Stimulated activated CD4-positive, alpha-beta T cell treated with anti-CD3 and anti-CD28 coated beads, Interleukin-15, amount 100 ng/mL, for 24 hours (primary cell): ENCODE measurements at places on chromosomes 16 and 17.

GRCh38 chr16:1528921-1529537 is 4.4 kb upstream of the TMEM204 start:
- no peak for DNase-seq

DNA sequence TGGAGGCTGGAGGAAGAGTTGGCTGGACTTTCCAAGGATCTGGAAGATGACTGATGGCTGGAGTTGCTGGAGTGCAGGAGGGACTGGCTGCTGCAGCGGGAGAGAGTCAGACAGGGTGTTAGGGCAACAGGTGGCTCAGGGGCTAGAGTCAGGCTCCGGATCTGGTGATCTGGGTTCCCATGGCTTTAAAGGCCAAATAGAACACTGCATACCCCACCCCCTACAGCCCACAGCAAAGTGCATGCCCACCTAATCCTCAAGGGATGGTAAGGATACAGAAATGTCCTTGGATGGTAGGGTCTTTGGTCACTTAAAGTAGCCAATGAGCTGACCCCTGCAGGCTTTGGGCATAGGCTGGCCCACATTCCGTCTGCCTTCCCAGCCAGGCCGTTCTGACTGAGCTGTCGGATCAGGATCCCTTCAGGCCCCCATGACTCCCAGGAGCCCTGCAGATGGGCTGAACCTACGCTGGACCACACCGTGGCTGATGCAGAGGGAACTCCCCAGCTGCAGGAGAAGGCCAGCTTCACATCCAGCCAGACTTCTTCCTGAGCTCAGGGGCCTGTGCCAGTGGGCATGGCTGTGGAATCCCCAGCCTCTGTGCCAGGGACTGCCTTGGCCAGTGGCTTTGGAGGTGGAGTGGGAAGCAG is 13.9 kb downstream of the TNS4 start:
- DNase-seq, result no peak

DNA sequence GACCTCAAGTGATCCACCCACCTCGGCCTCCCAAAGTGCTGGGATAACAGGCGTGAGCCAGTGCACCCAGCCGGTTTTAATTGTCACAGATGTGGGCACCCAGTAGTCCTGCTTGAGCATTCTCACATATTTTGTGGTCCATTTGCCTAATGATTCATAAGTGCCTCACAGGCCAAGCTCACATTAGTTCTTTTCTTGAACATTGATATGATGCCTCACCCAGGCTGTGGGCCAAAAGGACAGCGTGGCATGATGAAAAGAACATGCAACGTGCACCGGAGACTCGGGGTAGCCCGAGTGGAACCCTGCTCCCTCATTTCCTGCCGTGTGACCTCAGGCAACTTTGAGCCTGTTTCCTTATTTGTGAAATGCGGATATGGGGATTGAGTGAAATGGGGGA is 181.9 kb downstream of the SNX29 start:
- DNase-seq, result no peak

- no peak for DNase-seq
Measured at GRCh38 chr17:75552425-75553294, 27.2 kb downstream of the LLGL2 start.

DNA sequence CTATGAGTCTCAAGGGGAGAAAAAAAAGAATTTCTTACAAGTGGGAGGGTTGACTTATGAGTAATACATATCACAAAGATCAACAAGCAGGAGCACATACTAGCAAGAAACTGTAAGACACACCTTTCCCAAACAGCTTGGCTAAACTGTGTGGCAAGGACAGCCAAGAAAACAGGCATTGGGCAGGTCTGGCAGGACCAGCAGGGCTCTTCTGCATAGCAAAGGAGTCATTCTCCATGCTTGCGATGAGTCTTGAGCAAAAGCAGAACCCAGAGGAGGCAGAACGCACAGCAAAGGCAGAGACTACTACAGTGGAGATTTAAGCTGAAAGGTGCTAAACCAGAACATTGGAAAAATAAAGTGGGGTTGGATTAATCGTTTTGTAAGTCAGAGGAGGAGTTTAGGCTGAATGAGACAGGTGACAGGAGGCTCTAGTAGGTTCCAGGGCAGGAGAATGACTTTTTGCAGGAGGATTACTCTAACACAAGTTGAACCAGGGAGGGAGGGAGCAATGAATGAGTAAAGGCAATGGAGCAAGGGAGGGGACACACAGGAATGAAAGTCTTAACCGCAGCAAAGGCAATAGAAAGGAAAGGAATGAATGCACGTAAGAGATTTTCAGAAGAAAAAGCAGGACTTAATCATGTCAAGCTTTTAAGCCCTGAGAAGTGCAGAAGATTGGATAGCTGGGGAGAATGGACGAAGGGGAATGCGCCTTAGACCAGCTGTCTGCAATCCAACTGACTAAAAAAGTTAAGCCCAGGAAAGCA is 2.7 kb downstream of the N4BP1 start:
- DNase-seq, result no peak

DNA sequence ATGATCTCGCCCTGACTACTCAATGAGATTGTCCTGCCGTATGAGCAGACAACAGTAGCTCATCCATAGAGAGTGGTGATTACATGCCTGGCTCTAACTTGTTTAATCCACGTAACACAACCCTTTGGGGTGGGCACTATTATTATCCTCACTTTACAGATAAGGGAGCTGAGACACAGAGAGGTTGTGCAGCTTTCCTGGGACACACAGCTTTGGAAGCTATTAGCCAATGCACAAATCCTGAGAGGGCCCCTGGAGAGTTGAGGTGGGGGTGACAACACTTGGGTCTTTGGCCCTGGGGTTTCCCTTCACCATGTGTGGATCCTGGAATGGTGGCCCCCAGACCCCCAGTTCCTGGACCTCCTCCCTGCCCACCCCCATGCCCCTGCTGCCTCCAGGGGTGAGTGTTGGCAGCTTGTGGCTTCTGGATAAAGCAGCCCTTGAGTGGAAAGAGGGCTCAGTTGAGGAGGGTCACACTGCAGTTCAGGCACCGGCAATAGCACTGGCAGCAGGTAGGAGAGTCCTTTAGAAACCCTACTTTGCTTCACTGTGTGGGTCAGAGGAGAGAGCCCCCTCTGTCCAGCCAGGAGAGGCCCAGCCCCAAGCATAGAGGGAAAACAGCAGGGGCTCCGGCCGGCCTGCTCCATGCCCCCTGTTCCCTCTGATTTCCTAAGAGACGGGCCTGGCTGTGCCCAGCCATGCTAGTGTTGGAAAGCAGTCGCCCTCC is 230.7 kb downstream of the KATNIP start:
- no peak for DNase-seq

DNA sequence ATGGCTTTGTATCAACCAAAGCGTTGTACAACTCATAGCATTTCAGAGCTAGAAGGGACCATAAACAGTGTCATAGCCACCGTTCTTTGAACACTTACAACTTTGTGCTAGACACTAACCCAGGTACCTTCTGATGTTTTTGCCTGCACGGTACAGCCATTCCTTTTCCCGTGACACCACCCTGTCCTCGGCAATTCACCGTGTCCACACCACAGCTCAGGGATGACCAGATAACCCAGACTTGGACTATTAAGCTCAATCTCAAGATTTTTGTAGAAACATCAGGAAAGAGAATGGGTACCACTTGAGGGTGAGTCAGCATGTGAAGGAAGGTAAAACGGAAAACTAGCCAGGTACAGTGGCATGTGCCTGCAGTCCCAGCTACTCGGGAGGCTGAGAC is 9.8 kb upstream of the CBFB start:
- no peak for DNase-seq

- DNase-seq, result no peak
Measured at GRCh38 chr16:5045499-5046115, 11.9 kb upstream of the NAGPA start.

GRCh38 chr16:90022209-90023077 is 3.2 kb upstream of the DBNDD1 start:
- DNase-seq, result peak; percentile 92

DNA sequence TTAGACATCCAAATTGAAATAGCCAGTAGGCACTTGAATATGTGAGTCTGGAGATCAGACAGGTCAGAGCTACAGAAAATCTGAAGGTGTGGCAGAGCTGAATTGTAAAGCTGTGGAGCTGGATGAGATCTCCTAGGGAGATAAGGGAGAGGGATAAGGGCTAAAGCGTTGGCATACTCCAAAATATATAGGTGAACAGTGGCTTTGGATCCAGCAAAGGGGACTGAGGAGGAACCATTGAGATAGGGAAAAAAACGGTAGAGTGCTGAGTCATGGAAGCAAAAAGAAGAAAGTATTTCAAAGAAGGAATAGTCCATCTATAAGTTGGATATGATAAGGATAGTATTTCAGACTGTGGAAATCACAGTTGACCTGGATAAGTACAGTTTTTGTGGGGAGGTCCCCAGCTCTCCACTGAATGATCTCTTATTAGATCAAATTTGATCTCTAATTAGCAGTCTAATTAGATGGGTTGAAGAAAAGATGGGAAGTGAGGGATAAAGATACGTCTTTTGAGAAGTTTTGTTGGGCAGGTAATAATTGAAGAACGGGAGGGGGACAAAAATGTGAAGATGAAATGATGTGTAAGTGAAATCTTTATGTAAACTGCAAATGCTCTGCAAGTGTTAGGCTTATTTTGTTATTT is 587 bp upstream of the DBF4B start:
- no peak for DNase-seq

- DNase-seq, result no peak
Measured at GRCh38 chr17:17200831-17201230, 5.3 kb downstream of the PLD6 start.

DNA sequence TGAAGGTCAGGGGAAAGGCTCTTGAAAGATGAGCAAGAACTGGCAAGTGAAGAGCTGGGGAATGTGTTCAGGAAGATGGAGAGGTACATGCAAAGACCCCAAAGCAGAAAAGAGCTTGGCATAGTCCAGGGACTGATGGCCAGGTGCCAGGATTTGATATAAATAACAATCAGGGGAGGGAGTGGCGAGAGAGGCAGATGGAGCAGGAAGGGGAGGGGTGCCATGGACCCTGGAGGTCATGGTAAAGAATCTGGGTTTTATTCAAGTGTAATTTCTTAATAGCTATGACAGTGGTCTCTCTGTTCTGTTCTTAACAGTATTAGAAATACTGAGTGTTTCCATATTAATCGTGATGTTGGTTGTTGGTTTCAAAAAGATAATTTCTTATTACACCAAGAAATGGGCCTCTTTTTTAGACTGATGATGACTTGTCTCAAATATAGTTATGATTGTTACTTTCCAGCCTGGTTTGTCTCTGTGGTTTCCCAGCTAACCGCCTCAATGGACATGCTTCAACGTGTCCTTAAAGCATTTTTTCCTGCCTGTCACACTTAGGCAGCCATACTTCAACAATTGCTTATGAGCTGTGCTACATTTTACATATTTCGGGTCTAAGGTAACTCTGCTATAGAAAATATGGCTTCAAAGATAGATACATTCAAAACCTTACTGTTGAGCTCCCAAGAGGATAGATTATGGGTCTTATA is 49.4 kb downstream of the MYH10 start:
- peak; percentile 8 for DNase-seq

- DNase-seq, result no peak
Measured at GRCh38 chr16:79151-80054, 1.4 kb downstream of the MPG start.

DNA sequence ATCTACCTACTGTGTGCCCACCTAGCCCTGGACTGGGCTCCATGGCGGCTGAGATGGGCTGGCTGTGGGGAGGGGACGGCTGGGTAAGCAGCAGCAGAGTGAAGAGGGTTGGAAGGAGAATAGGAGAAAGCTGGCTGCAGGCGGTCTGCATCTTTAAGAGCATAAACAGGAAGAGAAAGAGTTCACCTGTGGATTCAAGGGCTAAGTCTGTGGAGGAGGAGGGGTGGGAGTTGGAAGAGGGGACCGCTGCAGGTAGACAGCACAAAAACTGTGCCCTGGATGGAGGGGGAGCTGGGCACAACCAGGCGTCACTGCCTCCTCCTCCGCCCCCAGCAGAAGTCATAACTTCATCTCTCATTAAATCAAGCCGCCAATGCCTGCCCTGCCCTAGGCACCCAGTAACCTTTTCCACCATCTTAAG is 677 bp downstream of the SLC13A2 start:
- no peak for DNase-seq

- DNase-seq, result peak; percentile 39
Measured at GRCh38 chr16:24609740-24610415, 70.5 kb downstream of the RBBP6 start.

- DNase-seq, result no peak
Measured at GRCh38 chr16:46717692-46718091, 28.2 kb downstream of the ORC6 start.

DNA sequence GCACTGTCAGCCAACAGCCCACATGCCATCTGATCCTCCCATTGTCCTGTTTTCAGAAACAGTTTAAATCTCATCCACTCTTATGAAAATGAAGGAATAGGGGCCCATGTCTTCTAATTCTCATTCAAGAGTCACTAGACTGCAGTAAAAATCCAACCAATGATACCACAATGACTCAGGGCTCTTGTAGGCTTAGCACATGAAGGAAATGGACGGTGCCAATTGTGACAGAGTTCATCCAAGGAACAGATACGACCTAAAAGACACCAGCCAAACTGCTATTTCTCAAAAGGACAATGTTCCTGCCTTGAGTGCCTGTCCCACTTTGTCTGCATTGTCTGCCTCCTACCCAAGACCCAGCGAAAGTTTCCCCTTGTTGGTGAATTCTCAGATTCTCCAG is 204.8 kb upstream of the COX10 start:
- no peak for DNase-seq

DNA sequence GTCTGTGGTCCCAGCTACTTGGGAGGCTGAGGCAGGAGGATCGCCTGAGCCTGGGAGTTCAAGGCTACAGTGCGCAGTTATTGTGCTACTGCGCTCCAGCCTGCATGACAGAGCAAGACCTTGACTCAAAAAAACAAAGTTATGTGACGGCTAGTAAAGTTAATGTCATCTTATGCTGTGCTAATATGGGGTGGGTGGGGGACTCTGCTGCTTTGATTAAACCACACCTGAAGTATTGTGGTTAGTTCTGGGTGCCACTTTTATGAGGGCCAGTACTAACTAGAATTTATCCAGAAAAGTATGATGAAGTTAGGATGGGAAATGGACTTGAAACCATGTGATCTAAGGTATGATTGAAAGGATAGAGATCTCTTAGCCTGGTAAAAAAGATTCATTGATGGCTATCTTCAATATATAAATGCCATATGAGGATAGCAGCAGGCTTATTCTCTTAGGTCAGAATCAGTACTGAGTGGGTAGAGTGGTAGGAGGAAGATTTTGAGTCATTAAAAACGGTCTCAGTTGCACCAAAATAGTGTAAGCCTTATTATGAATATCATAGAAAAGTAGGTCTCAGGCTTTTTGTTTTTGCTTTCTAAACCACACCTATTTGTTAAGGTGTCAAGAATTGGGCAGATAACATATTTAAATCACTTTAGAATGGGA is 5.6 kb downstream of the WSB1 start:
- no peak for DNase-seq

DNA sequence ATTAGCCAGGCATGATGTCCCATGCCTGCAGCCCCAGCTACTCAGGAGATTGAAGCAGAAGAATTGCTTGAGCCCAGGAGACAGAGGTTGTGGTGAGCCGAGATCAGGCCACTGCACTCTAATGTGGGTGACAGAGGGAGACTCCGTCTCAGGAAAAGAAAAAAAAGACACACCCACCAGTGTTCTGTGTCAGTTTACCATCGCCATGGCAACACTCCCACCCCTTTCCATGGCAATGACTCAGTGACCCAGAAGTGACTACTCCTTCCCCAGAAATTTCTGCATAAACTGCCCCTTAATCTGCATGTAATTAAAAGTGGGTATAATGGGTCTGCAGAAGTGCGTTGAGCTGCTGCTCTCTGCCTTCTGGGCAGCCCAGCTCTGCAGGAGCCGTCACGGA is 4.0 kb upstream of the ZC3H18 start:
- DNase-seq, result peak; percentile 89
